ENCODE measurements at places on chromosomes 12 and 14. TPM values are rescaled to one million over a fixed set of nuclear protein-coding genes. Genes with fewer than 3 reads are reported as not detected.
A peak's percentile ranks its signal among the peaks of the same experiment; 100 is the strongest.

- DNase-seq, result no peak
These were observed 161.6 kb upstream of the HIF1A start for GRCh38 chr14:61533513-61534255.

DNA sequence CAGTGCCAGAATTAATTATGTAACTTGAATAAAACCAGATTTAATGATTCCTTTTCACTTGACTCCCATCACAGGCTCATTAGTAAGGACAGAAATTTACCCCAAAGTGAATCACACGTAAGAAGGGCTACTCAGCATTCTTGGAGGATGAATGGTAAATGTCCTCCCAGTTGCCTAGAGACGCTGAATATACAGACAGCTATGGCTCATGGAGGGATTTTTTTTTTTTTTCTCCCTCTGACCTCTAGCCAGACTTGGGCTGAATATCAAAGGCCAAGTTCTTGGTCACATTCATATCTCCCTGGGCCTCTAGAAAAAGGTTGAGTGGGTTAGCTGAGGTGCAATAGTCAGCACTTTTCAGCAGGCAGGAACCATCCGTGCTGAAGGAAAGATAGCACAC lies 77.5 kb downstream of the PHLDA1 start:
- DNase-seq, result no peak

DNA sequence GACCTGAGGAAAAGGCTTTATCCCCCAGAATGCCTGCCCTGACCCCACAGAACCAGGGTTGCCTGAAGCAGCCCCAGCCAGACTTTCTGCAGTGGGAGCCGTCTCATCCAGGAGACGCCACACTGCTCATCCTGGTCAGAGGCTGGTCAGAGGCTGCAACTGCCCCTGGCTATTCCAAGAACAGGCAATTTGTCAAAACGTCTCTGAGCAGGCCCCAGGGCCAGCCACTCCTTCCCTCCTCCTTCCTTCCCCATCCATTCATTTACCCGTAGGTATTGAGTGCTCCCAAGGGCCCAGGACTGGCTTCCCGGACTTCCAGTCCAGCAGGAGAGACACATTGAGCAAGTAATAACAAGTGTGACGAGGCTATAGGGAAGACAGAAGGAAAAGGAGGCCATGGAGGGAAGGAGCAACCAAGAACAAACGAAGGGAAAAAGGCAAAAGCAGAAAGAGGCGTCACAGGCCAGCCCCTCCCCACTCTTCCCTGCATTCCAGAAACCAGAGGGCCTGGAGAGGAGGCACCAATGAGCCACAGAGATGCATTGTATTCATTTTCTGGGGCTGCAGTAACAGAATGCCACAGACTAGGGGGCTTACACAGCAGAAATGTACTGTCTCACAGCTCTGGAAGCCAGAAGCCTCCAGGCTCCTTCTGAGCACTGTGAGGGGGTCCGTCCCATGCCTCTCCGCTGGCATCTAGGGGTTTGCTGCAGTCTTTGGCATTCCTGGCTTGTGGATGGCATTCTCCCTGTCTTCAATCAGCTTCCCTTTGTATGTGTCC lies 21.0 kb upstream of the CD9 start:
- DNase-seq, result no peak

GRCh38 chr14:95561001-95561412 lies 26.2 kb downstream of the GLRX5 start:
- peak; percentile 61 for DNase-seq

DNA sequence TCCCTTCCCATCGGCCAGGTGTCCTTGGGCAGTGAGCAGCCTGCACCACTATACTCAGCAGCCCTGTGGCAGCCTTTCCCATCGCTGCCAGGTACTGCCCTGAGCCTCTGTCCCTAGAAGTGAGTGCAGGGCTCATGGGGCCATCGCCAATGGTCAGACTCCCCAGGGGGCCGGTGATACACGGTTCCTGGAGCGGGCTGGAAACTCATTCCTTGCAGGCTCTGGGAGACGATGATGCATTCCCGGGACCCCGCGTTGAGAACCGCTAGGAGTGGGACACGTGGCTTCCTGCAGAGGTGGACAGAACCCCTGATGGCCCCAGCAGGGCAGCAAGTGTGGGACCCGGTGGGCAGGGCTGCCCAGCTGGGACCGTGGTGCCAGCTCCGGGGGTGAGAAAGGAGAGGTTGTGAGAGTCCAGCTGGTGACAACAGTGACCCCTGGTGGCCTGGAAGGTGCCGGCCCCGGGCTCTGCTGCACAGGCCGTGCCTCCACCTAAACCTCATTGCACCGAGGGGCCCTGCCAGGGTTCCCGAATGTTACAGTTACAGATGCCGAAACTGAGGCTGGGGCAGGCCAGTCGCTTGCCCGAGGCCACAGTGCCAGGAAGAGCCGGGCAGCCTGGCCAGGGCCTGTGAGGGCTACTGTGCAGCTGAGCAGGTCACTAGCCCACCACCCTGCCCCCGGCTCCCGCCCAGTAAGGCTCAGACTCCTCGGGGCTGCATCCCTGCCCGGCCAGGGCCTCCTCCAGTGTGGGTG lies 33.8 kb downstream of the FBRSL1 start:
- peak; percentile 52 for DNase-seq

CCDC197 gene
- not detected for total RNA-seq

SLC25A47 gene
- not detected for total RNA-seq

CDCA3 gene
- total RNA-seq, result 1.1 TPM

- peak; percentile 51 for DNase-seq
These were observed 922.7 kb downstream of the VRK1 start for GRCh38 chr14:97719931-97720330.

IL26 gene
- not detected for total RNA-seq

DNA sequence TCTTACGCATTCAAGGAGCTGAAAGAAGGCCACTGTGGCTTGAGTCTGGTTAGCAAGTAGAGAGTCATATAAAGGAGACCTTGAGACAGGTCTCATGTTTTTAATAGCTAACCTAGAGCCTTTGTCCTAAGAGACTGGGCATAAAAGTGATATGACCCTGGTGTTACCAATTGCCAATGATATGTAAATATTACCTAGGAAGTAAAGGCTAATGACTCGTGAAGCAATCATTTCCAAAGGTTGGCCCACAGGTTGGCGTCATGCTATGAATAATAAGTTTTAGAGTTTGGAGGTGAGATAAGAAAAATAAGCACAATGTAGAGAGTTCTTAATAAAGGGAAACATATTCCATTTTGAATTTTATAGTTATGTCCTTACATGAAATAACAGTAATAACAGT lies 116.6 kb upstream of the PLEKHA5 start:
- DNase-seq, result no peak

CLEC1B gene
- not detected for total RNA-seq

DNA sequence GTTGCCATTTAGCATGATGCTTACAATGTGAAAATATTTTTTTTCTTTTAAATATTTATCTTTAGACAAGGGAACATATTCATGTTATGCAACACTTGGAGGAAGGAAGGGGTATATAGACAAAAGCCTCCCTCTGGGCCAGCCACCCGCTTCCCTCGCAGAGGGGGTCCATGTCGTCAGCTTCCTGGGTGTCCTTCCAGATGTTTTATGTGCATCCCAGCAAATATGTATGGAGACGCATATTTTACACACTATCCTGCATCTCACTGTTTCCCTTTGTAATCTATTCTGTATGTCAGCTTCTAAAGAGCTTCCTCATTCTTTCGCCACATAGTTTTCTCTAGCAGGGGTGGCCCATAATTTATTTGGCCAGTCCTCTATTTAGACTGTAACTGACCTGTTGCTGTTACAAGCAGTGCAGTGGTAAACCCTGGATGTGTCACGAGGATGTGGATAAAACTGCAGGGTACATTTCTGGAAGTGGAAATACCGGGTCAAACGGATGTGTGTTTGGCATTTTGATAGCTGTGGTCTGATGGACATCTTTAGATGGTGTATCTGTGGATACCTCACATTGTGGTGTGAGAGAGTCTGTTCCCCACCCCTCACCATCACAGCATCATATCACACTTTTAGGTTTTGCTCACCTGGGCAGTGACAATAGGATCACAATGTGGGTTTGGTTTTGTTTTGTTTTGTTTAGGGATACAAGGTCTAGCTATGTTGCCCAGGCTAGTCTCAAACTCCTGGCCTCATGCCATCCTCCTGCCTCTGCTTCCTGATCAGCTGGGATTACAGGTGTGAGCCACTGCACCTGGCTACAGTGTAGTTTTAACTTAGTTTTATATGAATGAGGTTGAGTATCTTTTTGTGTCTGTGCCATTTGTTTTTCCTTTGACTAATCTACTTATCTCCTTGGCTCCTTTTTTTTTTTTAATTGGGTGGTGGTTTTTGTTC lies 31.6 kb downstream of the FAM222A start:
- no peak for DNase-seq

ESRRB gene
- total RNA-seq, result not detected

DNA sequence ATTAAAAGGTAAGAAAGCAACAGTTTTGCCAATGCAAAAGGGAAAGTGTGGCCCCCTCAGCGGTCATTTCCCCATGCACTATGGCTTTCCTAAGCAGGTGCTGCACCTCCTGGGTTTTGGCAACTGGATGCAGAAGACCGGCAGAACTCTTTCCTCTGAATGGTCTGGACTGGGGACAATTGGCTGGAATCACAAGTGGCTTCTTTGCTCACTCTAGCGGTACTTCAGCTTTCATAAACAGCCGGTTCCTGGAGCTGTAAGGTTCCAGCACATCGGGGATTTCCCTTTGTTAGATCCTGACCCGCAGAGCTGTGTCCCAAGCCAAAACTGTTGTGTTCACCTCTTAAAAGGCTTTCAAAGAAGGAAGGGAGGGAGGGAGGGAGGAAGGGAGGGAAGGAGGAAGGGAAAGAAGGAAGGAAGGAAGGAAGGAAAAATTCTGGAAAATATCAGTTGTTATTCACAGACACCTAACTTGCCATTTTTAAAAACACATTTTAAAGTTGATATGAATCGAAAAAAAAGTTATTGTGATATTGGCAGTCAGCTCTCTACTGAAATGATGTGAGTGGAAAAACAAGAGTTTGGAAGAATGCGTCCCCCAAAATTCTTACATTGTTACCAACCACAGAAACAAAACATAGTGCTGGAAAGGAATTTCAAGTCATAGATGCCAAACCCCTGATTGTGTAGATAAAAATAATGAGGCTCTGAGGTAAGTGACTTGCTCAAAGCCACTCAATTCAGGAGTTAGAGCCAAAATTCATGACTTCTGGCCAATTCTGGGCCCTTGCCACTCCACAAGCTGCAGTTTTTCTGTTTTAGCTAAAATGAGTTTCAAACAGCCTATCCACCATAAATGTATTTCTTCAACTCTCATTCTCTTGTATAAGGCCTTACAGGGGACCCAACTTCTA lies 220.6 kb upstream of the HMGA2 start:
- no peak for DNase-seq

- DNase-seq, result no peak
These were observed 311.9 kb downstream of the DAD1 start for GRCh38 chr14:22276913-22277816.

TTC7B gene
- 2.6 TPM for total RNA-seq
